GDM1 (cell line): ENCODE measurements at places on chromosomes 16 and 17.

- no peak for DNase-seq
Measured at GRCh38 chr17:59466946-59467801, 98.2 kb upstream of the DHX40 start.

- DNase-seq, result peak; percentile 27
Measured at GRCh38 chr17:77772461-77772897, 186.0 kb upstream of the TNRC6C start.

DNA sequence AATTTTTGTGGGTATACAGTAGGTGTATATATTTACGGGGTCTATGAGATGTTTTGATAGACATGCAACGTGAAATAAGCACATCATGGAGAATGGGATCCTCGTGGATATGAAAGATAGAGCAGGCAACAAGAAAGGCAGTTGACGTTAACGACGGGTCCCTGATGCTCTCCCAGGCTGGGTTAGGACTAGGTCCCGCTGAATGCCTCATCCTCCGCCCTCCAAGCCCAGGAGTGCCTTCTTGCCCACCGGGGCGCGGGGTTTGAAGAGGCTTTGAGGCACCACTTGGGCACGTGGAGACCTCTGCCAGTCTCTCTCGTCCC lies 9.5 kb upstream of the ZFP90 start:
- no peak for DNase-seq

GRCh38 chr16:58096249-58096648 lies 32.9 kb downstream of the CFAP20 start:
- DNase-seq, result no peak

DNA sequence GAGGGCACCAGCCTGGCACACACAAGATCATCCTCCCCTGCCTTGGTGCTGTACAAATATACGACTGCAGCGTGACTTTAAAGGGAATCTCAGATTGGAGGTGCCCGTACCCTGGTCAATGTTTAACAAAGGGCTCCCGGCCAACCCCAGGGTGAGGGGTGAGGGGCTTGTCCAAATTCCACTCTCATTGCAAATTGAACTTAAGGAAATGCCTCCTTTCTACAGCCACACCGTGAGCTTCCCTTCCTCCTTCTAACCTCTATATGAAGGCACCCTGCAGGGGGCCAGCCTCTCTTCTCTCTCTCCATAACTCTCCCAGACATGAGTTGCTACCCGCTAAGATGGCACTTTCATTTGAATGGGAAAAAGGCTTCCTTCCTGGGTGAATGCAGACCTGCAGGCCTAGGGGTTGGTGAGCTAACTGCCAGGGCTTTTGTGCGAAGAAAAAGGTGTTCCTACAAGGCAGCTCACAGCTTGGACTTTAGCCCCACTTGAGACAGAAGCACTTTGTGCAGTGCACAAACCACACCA lies 76.6 kb downstream of the IRF8 start:
- no peak for DNase-seq

- DNase-seq, result no peak
Measured at GRCh38 chr16:28575446-28576109, 21.3 kb downstream of the SULT1A2 start.

DNA sequence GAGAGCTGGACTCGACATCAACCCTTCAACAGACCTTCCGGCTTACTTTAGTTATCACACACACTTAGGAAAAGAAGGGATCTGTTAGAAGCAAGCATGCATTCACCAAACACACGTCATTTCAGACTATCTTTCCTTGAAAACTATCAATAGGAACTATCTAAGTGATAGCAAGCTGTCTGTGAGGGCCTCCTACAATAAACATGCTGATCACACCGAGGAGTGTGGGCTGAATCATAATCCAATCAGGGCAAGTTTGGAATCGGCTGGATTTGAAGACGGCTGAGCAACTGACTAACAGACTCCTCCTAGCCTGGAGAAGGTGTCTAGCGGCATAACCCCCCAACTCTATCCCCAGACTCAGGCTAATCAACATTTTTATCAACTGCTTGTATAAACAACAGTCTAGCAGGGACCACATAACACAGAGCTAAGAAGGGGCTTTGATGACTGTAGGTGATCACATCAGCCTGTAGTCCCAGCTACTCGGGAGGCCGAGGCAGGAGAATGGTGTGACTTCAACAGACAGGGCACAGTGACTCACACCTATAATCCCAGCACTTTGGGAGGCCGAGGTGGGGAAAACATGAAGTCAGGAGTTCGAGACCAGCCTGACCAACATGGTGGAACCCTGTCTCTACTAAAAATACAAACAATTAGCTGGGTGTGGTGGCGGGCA lies 14.1 kb downstream of the NXN start:
- no peak for DNase-seq

GRCh38 chr17:42598905-42599304 lies 10.3 kb downstream of the RETREG3 start:
- DNase-seq, result no peak

DNA sequence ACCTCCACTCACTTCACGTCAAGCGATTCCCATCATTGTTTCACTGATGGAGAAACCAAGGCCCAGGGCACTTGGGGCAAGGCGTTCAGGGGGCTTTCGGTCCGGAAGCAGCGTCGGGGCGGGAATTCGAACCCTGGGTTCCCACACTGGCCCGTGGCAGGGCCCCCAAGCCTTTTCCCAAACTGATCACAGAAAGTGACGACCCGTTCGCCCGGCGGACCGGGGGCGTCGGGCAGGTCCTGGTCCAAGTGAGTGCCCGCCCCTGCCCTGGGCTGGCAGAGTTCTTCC lies 856 bp upstream of the MON1B start:
- DNase-seq, result no peak

DNA sequence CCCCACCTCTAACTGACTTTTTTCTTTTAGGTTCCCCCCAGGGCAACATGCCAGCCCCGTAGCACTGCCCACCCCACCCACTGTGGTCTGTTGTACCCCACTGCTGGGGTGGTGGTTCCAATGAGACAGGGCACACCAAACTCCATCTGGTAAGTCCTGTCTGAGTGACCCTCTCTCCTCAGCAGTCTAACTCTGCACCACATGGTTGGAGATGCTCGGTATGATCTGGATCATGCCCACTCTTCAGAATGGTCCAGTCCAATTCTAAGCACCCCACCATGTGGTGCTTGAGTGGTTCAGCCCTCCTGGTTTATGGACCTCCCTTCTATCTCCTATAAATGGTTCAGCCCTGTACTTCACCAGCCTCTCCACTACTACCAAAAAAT lies 5.9 kb downstream of the KDM6B start:
- DNase-seq, result no peak

GRCh38 chr17:15996322-15996721 lies 3.2 kb downstream of the ZSWIM7 start:
- DNase-seq, result no peak
